ENCODE measurements at places on chromosomes 11 and 22.

DNA sequence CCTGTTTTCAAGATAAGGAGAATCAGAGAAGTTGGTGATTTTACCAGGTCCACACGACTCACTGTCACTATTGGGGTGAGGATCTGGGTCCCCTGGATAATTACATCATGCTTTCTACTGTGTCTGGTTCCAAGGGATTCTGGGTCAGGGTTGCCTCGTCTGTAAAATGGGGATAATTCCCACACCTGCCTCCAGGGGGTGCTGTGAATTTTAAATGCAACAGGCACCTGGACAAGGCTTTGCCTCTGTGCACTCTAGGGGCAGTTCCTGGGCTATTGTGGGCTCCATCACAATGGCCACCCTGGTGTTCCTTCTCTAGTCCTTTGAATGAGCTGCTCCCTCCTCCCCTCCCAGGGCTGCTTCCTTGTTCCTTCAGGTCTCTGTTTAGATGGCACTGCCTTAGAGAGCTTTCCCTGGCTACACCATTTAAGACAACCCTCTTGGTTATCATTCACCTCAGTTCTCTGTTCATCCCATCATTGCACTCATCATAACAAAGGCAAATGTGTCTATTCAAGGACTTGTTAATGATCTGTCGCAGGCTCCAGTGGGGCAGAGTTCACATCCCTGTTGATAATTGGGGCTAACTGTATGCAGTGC lies 178.6 kb downstream of the MIAT start:
- peak; percentile 84 for DNase-seq

DNA sequence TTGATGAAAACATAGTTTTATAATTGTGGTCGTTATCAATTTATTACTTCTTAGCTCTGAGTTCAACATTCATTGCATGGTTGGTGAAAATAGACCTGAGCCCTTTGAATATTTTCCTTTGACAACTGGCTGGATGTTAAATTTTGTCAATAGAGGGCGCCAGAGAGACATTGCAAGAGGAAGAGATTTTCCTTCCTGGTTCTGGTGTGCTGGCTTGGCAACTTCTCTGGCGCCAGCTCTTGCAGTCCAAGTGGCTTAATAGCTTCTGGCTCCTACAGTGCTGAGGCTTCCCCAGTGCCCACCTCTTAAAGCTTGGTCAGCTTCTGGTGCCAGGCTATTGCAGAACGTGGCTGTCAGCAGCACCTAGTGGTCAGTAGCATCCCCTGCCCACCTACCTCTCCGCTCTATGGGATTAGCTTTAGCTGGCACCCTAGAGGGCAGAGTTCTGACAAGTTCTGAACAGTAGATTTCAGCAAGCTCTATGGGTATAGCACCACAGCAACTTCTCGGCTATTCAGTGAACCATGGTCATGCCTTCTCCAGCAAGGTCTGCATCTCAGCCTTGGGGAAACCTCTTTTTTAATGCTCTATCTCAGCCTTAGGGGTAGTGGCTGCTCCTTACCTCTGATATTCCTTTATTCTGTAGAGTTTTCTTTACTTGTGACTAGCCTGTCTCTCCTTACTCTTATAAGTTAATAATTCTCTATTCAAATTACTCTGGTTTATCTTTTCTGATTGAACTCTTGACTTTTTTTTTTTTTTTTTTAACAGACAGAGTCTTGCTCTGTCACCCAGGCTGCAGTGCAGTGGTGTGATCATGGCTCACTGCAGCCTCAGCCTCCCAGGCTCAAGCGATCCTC lies 59.4 kb downstream of the ACER3 start:
- DNase-seq, result peak; percentile 92

- DNase-seq, result no peak
These were observed 96.9 kb downstream of the FAM76B start for GRCh38 chr11:95692526-95693260.

- peak; percentile 16 for DNase-seq
These were observed 109.8 kb downstream of the STK33 start for GRCh38 chr11:8484251-8484650.

DNA sequence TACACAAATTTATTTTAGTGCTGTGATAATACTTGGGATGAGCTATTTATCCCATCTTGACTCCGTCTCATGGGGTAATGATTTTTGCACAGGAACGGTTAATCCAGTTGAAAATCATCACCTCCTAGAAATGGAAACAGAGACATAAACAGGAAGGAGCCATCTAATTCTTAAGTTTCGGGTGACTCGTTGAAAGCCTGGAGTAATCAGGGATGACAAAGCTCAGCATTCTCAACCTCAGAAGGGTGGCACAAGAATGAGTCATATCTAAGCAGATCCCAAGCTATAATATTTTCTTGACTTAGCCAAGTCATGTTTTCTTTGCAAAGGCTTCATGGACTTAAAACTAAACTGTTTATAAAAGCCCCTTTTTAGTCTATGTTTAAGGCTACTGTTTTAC lies 280.8 kb upstream of the CCDC90B start:
- no peak for DNase-seq

DNA sequence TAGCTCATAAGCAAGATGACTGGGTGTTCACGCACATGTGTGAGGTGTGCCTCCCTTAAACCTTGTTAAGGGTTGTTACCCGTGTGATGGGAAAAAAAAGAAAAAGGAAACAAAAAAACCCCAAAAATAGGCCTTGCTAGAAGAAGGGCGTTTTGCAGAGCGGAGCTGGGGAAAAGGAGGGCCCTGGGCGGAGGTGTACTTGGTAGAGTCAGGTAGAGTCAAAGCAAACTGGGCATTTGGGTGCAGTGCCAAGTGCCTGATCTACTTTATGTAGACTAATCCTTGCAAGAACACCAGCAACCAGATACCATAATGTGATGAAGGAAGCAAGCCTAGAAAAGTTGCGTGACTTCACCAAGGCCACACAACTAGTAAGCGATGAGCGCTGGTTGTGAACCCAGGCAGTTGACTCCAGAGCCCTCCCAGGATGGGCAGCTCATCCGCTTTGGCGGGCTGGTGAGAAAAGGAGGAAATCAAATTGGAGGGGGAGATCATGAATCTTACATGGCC lies 1.2 kb upstream of the TIRAP start:
- DNase-seq, result no peak

DNA sequence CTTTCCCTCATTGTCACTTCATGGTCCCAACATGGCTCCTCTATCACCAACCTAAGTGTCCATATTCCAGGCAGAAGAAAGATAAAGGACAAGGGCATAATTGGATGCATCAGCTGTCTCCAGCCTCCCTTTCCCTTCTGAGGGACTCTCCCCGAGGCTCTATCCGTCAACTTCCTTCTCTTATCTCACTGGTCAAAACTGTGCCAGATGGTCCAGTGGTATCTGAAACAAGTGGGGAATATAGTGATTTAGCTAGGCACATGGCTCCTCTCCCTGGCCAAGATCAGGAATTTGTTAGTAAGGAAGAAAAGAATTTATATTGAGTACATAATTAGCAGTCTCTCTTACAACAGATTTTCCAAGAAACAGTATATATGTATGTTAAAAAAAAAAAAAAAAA lies 12.6 kb upstream of the SPON1 start:
- DNase-seq, result no peak

GRCh38 chr22:43969989-43970755 lies 14.9 kb downstream of the SAMM50 start:
- DNase-seq, result no peak

- no peak for DNase-seq
These were observed 39.4 kb upstream of the DDI1 start for GRCh38 chr11:103997082-103997481.

Measured in Karpas-422 (cell line).